ENCODE measurements at places on chromosomes 7 and 10. TPM values are rescaled to one million over a fixed set of nuclear protein-coding genes. Genes with fewer than 3 reads are reported as not detected.

The KLLN gene
- polyA plus RNA-seq: 0.12 TPM

The TFPI2 gene
- polyA plus RNA-seq: 0.16 TPM

The GPR146 gene
- polyA plus RNA-seq: 15.9 TPM

The TRDMT1 gene
- polyA plus RNA-seq: 2.0 TPM

The KIF20B gene
- 1.8 TPM for polyA plus RNA-seq

The DEPP1 gene
- 270 TPM for polyA plus RNA-seq

Measured in HepG2 (cell line).